Fibroblast of skin of right biceps (primary cell): ENCODE measurements at places on chromosomes 16 and 17.

GRCh38 chr16:11047939-11048800 lies 103.8 kb downstream of the CLEC16A start:
- no peak for DNase-seq

- no peak for DNase-seq
Observed at GRCh38 chr16:8831871-8832716, 34.5 kb downstream of the PMM2 start.

- DNase-seq, result no peak
Observed at GRCh38 chr16:66553223-66553622, 847 bp downstream of the CKLF start.

DNA sequence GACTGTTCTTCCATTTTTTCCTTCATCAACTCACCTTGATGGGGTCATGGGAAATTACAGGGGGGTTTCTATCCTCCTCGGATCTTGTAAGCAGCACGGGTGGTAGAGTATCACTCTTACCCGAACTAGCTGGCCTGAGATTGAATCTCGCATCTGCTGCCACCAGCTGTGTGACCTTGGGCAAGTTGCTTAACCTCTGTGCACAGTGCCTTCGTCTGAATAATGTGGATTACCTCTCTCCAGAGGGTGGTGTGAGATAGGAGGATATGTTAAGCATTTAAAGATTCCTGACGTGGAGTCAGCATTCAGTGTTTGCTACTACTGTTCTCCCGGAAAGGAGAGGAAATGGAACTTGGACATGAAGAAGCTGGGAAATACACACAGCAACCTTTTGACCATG lies 24.4 kb downstream of the LASP1 start:
- no peak for DNase-seq

GRCh38 chr17:78624324-78625151 lies 47.3 kb upstream of the DNAH17 start:
- DNase-seq, result no peak

DNA sequence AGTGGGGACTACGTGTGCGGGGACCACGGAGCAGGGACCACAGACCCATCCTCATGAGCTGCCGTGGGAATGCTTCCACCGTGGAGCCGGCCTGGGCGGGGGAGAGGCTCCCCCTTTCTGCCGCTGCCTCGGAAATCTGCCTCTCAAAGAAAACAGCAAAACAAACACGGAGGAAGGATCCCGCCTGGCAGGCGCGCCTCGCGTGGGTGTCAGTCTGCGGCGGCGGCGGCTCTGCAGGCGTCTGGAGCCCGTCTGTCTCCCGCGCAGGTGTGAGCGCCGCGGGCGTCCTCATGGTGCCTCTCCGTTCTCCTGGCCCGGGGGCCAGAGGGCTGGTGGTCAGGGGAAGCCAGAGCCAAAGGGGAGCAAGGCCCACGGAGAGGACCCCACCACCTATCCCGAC lies 27.5 kb downstream of the GSE1 start:
- no peak for DNase-seq

- no peak for DNase-seq
Observed at GRCh38 chr17:81303385-81303784, 8.3 kb upstream of the SLC38A10 start.

DNA sequence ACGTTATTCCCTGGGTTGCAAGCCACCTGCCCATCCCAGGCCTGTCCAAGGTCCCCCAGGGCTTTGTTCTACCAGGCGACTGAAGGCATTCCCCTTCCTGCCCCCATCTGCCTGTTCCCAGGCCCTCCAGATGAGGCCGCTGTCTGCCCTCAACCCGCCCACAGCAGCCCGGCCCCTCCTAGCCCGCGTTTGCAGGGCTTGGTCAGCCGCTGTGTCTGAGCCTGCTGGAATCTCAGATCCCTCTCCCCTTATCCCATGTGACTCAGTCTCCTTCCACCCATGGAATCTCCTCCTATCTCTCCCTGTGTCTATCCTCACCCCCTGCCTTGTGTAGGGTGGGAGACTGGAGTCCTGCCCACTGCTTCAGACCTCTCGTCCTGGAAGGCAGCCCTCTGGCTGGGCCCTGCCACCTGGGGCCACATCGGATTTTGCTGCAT lies 186.0 kb upstream of the TNRC6C start:
- DNase-seq, result peak; percentile 71

- peak; percentile 19 for DNase-seq
Observed at GRCh38 chr17:71985111-71986039, 135.4 kb upstream of the SOX9 start.

DNA sequence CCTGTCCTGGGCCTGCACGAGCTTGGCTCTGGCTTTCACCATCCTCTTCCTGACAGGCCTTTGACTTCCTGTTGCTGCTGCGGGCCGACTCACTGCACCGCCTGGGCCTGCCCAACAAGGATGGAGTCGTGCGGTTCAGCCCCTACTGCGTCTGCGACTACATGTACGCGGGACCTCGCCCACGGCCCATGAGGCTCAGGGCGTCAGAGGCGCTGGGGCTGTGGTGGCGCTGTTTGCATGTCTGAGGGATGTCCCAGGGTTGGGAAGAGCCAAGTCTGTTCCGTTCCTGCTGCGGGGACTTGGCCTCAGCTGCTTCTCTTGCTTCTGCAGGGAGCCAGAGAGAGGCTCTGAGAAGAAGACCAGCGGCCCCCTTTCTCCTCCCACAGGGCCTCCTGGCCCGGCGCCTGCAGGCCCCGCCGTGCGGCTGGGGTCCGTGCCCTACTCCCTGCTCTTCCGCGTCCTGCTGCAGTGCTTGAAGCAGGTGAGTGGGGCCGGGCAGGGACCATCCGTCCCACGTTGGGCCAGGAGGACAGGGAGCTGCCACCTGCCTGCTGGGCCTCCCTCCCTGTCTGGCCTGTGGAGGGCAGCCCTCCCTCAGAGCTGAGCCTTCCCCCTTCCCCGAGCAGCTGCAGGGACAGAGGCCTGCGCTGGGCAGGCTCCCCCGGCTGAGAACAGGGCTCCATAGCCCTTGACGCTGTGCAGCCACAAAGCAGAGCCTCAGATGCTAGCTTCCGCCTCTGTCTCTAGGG lies 23.8 kb downstream of the TSC2 start:
- DNase-seq, result no peak

GRCh38 chr16:86718118-86718517 lies 139.8 kb downstream of the FOXL1 start:
- no peak for DNase-seq

- DNase-seq, result no peak
Observed at GRCh38 chr17:38463451-38463858, 35.2 kb downstream of the ARHGAP23 start.

DNA sequence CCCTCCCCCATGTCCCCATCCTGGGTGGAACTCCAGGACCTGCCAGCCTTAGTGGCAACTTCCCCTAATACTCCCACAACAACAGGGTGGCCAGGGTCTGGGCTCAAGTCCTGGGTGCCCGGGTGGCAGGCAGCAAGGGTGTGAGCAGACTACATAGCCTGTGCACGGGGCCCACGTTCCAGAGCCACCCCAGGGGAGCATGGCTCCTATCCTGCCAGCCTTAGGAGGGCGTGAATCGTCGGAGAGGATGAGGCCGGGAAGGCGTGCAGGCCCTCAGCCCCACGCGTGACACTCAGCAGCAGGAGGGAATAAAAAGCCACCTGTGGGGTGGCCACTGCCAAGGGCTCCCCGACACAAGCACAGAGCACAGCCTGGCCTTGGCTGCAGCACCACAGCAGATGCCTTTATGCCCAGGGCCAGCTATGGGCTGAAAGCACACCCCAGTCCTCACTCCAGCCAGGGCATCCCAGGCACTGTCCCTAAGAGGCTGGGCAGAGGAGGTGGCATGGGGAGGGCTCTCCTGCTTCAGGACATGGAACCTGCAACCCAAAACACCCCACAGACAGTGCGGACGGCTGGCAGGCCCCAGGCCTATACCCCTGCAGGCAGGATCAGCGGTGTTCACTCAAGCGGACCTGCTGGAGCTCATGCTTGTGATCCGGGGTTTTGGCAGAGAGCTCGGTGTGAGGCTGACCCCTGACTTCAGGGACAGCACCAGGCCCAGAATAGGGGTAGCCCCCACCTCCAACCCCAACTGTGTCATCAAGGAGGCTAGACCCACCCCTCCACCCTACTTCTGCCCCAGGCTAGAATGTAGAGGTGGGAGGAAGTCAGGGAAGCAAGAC lies 2.7 kb downstream of the BCAR1 start:
- no peak for DNase-seq

GRCh38 chr17:349666-350065 lies 2.9 kb downstream of the RPH3AL start:
- DNase-seq, result no peak

DNA sequence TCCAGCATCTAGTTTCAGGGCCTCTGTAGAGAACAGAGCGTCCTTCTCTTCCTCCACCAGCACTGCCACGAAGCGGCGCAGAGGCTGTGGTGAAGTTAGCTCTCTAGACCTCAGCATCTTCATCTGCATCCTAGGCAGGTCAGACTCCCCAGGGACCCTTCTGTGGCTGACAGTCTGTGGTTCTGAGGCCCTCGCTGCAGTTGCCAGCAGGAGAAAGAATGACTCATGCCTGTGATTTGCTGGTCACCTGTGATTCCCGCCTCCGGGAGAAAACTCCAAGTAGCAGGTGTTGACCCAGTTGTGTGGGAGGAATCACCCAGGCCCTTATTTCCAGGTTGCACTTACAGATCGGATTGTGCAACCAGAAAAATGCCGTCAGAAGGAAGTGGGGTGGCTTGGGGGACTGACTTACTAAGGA lies 117.3 kb upstream of the CACNG5 start:
- DNase-seq, result peak; percentile 20

DNA sequence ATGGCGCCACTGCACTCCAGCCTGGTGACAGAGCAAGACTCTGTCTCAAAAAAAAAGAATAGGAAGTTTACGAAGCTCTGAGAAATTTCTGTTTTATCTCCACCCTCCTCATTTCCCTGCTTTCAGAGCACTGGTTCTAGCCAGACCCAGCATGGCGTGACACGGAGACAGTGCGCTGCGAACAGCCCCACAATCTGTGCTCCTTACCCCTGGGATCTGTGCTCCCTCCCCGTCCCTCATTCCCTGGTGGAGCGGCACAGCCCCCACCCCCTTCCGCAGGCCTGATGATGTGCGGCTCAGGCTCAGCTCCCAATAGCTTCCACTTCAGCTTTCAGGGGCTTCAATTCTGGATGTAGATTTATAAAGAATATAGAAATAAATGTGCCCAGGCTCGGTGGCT lies 56.1 kb upstream of the ENDOV start:
- no peak for DNase-seq

DNA sequence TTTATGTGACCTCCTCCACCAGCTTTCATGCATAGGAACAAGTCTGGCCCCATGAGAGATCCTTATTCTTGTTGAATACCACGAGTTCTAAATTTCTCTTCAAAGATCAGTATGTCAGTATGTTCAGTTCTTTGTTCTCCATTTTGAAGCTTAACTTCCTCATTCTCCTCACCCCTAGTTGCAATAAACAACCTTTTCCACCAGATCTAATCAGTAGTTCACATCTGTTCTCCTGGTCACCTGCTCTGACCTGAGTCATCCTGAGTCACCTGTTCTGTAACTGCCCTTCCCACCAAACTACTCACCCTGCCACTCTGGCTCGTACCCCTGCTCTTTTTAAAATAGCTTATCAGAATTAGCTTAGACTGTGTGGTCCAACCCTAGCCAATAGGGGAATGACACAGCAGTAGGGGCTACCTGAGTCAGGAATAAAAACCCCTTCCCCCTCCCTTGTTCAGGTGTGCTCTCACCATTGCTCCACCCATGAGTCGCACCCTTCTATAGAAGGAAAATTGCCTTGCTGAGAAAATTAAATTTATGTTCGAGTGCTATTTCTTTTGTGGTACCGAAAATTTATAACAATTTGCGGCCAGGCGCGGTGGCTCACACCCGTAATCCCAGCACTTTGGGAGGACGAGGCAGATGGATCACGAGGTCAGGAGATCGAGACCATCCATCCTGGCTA lies 94.6 kb downstream of the EMP2 start:
- no peak for DNase-seq

DNA sequence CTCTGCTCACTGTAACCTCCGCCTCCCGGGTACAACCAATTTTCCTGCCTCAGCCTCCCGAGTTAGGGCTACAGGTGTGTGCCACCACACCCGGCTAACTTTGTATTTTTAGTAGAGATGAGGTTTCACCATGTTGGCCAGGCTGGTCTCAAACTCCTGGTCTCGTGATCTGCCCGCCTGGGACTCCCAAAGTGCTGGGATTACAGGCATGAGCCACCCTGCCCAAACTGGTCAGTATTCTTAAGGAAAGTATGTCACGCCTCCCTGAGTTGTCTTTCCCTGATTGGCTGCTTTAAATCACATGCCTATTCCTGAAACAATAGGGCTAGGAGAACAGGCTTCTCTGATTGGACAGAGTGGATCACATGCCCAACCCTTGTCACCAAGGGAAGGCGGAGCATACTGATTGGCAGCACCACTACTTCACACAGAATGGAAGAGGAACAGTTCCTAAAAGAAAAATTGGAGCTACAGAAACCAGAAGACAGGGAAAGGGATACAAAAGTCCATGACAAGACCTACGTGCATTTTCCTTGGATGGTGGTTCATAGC lies 17.6 kb upstream of the CYB5B start:
- peak; percentile 24 for DNase-seq

GRCh38 chr17:80729761-80730160 lies 185.1 kb downstream of the RPTOR start:
- DNase-seq, result no peak
